Caco-2 (cell line): ENCODE measurements at places on chromosomes 4 and X.
A peak's percentile ranks its signal among the peaks of the same experiment; 100 is the strongest.

DNA sequence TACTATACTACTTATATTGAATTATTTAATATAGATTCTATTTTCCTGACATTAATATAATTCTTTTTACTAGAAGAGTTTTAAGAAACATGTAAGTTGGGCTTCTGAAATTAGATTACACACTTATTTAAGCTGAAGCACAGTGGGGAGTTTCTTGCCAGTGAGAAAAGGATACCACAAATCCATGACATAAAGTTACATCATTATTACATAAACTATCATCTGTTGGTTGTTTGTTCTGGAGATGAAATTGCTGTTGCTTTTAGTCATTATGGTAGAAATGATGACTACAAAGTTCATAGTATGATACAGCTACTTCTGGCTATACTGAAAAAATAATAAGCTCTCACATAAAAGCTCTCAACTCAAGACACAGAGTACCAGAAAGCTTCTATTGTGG is 880.4 kb downstream of the PCDH18 start:
- DNase-seq: no peak

DNA sequence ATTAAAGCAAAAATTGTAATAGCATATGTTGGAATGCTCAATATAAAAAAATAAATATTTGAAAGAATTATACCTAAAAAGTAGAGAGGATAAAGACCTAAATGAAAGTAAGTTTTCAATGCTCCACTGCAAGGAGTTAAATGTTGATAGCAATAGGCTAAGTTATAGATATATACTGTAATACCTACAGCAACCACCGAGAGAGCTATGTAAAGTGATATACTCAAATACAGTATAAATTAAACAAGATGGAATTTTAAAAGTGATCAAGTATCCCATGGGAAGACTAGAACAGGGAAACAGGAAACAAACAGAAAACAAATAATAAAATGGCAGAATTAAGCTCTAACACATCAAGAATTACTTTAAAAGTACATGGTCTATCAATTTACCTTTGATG is 73.9 kb downstream of the CASP3 start:
- DNase-seq: no peak

- no peak for DNase-seq
Measured at GRCh38 chr4:155629956-155630355, 36.7 kb upstream of the GUCY1A1 start.

- peak; percentile 39 for DNase-seq
Measured at GRCh38 chrX:15973299-15973698, 118.7 kb upstream of the AP1S2 start.

- DNase-seq: no peak
Measured at GRCh38 chr4:150136481-150136880, 58.2 kb downstream of the DCLK2 start.

DNA sequence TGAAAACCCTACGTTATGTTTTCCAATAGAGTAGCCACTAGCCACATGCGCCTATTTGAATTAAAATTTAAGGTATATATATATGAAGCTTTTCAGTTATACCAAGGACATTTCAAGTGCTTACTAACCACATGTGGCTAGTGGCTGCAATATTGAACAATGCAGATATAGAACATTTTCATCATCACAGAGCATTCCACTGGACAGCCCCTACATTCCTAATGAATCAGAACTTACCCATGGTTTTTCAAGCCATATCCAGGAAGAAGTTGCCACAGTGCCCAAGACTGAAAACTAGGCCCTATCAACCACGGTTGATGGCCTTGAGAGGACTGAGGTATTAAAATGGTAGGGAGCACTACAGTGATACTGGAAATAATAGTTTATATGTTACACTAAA is 29.7 kb downstream of the NEK1 start:
- DNase-seq: no peak

- no peak for DNase-seq
Measured at GRCh38 chr4:182400081-182400480, 156.9 kb downstream of the TENM3 start.

GRCh38 chrX:108029928-108030711 is 14.7 kb upstream of the VSIG1 start:
- DNase-seq: no peak

DNA sequence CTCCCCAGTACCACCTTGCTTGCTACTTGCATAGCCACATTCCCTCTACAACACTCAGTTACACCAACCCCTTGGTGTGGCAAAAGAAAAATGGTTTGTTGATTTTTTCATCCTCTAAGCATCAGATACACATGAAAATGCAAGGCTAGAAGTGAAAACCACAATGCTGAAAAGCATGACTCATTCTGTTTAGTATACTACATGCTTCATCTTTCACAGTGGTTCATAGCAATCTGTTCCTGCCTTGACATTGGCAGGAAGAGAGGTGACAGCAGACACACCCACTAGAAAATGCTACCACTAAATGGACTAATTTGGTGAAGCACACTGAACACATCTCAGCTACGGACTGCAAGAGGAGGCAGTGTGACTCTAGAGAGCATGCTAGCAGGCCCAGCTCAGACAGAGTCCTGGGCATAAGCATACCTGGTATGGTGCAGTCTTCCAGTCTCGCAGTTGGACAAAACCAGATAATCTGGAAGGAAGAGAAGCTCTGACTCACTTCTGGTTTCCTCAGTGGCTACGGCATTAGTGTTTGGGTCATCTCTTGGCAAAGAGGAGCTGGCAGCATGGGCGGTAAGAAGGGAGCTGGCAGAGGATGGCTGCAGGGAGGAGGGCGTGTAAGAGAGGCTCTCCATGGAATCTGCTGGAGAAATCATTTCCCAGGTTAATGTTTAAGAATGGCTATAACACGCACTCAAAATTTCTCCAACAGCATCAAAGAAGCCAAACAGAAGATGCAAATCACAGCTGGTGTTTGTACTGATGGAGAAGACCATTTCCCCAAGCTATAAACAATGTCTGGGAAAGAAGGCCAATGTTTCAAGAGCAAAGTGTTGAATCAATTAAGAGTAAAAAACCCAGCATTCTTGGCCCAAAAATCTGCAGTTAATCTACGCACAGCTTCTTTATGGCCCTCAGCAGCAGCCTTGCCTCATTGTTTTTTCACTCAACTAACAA is 37.8 kb downstream of the GAB3 start:
- DNase-seq: no peak

DNA sequence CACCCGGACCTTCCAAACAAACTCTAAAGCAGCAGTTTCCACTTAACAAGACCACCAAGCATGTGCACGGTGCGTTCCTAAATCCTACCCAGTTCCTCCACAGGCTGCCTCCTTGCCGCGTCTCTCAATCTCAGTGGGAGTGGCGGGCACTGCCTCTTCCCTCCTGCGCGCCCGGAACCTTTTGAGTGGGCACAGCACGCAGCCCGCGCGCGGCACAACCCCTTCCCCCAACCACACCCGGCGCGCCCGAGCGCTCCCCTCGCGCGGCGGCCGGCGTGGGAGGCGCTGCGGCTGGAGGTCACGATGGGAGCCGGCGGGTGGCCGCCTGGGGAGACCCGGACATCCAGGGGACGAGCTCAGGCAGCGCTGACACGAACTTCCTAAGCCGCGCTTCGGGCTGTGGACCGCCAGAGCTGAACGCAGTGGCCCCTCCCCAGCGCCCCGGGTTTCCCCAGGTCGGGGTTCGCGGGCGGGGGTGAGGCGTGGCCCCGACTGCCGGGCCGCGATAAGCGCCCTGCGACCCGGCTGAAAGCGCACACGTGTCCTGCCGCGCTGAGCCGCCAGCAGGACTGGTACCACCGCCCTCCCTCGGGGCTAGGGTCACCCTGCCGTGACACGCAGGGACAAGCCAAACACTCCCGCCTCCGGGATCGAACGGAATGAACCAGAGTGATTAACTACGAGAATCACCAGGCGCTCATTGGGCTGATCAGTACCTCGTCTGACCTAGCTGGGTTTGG is at the start of gene ABCG2:
Gene ABCG2, minus strand, starts transcription at position 151 of the 740 bp plus-strand sequence. CDS start 18,644 bp downstream, outside the sequence.
- DNase-seq: peak; percentile 77

- peak; percentile 43 for DNase-seq
Measured at GRCh38 chr4:6680372-6681034, 13.2 kb upstream of the S100P start.

DNA sequence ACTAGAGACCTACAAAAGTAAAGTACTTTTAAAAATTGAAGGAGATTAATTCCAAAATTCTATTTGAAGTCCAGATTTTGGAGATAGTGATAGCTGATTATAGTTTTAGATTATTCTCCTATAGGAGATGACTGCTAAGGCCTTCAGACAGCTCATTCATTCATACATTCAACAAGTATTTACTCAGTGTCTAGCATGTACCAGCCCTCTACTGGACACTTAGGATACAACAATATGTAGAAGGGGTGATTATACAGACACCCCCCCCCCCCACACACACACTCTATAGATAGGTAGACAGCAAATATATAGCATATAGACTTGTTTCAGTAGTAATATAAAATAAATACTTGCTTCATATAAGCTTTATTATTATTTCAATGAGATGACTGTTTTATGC is 60.4 kb upstream of the TAF9B start:
- peak; percentile 3 for DNase-seq

GRCh38 chr4:4859799-4860599 is 534 bp downstream of the MSX1 start:
- DNase-seq: no peak

GRCh38 chr4:61401771-61402170 is 201.6 kb downstream of the ADGRL3 start:
- no peak for DNase-seq

DNA sequence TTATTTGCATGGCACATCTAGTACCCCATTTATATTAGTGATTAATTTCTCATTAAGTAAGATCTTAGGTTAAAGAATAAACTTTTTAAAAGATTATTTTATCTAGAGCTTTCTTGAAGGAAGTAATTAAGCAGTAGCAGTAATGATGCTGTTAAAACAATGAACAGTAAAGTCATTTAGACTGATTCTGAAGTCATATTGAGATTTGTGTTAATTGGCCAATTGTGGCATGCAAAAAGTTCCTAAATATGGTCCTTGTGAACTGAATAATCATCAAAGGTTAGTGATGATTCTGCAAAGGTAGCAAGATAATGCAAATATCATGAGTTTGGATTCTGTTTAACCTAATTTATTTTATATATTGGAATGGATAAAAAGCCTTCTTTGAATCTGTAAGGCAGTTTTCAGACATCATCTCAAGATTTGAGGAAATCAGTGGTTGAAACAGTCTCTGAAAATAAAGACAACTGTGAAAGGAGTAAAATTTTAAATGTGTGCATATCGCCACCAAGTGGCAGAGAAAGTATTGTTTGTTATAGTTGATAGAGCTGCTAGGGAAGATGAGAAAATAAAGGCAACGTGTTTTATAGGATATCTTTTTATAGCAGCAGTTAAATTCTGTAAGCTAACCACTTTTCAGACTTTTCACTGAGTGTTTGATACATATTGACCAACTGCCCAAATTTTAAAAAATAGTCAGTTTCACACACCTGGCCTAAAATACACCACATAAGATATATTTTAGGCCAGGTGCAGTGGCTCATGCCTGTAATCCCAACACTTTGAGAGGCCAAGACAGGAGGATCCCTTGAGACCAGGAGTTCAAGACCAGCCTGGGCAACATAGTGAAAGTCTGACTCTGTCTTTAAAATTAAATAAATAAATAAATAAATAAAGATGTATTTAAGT is 79.6 kb downstream of the CCKAR start:
- peak; percentile 51 for DNase-seq

GRCh38 chr4:112143781-112144180 is 1.5 kb upstream of the FAM241A start:
- DNase-seq: no peak

- no peak for DNase-seq
Measured at GRCh38 chrX:101530944-101531343, 19.4 kb upstream of the ARMCX1 start.

- no peak for DNase-seq
Measured at GRCh38 chrX:11666952-11667685, 1.4 kb upstream of the ARHGAP6 start.

DNA sequence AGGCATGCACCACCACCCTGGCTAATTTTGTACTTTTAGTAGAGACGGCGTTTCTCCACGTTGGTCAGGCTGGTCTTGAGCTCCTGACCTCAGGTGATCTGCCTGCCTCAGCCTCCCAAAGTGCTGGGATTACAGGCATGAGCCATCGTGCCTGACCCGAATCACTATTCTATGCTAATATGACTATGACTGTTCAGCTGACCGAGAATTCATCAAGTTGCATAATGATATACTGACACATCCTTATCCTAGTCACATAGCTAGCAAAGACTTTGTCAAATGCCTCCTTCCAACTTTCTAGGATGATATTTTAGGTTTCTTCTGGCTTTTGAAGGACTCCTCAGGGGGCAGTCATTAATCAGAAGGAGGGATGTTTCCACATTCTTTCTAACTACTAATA is 4.8 kb upstream of the GPM6B start:
- no peak for DNase-seq
